CD4-positive, alpha-beta T cell treated with Interleukin-6 for 4 hours (primary cell): ENCODE measurements at places on chromosomes 1 and 21.

- DNase-seq = no peak
Observed at GRCh38 chr1:56647106-56647505, 2.0 kb downstream of the PRKAA2 start.

GRCh38 chr21:44793592-44794374, 7.8 kb downstream of the UBE2G2 start:
- DNase-seq = no peak

GRCh38 chr1:8371372-8371991, 53.6 kb downstream of the SLC45A1 start:
- no peak for DNase-seq

DNA sequence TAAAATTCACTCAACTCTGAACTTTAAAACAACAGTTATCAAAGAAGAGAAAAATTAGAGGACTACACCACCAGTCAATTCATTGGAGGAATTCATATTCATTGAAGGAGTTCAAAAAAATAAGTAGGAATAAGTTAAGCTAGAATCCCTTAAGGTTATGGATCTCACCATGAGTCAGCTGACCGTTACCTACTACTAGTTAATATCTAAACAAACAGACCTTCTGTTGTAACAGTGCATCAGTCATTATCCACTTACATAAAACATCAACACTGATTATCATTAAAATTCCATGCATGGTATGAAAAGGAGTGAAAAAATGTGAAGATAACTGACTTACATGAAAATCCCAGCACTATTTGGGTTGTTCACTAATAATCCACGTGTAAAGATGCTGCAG, 44.9 kb downstream of the FOXJ3 start:
- DNase-seq = no peak

- peak; percentile 67 for DNase-seq
Observed at GRCh38 chr1:116514708-116515525, 55.9 kb downstream of the CD58 start.

- no peak for DNase-seq
Observed at GRCh38 chr1:28807986-28808385, 4.0 kb upstream of the OPRD1 start.

DNA sequence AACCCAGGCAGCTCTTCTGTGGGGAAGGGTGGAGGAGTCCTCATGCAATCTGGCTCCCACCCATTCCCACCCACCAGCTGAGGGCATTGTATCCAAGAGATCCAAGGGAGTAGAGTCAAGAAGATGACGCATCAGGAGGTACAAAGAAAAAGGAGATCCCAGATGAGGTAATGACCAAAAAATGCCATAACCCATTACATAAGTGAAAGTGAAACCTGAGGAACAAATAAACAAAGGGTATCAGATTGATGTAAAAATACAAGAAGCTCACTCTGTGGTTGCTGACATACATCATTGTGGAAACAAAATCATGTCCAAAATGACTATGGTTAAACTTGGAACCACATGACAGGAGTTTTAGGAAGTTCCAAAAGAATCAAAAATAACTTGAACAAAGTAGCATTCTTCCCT, 42.5 kb downstream of the CCN1 start:
- no peak for DNase-seq

DNA sequence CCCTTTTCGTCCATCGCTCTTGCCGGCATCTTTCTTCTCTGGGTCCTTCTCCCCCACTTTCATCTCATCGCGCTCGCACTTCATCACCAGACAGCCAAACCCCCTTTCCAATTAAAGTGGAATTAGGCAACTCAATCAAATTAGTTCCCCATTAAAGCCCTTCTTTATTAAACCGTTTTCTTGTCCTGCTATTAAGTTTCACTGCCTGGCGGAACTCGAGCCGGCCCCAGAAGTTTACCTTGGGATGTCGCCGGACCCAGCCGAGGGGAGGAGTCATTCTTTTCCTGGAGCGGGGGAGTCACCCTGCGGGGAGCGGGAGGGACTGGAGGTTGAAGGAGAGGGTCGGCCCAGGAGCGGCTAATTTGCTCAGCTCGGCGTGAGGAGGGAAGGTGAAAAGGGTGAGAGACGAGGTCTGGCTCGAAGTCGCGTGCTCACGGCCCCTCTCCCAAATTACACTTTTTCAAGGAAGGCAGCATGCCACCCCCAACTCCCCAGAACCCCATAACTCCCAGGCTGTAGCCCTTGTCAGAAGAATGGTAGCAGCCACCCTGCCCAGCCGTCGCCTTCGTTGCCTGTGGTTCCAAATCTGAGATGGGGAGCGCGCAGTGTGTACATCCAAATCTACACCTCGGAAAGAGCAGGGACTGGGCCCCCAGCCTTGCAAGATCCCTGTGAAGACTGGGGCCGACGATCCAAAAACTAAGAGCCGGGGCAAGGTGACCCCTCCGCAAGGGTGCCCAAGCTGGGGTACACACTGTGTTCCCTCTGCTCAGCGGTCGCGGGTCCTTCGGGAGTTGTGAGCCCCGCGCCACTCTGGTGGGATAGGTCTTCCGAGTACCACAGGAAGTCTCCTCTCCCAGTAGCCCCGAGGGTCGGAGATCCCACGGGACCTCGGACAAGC, 6.4 kb downstream of the DMRTA2 start:
- DNase-seq = no peak

GRCh38 chr1:41802532-41803501, 115.9 kb downstream of the HIVEP3 start:
- DNase-seq = peak; percentile 47
